ENCODE measurements at places on chromosomes 6 and 20.

- no peak overlapping the region for H3K4me3 ChIP-seq
- DNase-seq, result no peak
Observed at GRCh38 chr6:113824411-113824810, 32.7 kb upstream of the MARCKS start.

DNA sequence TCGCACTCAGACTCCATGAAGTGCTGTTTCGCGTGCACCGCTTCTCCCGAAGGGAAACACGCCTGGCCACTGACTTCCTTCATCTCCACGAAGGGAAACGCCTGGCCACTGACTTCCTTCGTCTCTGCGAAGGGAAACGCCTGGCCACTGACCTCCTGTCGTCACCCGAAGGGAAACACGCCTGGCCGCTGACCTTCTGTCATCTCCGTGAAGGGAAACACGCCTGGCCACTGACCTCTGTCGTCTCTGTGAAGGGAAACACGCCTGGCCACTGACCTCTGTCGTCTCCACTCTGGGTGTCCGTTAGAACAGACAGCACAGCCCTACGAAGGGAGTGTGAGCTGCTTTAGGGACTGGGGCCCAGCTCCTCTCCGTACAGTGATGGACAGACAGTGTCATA is 17.1 kb upstream of the ADRM1 start:
- no peak overlapping the region for H3K27ac ChIP-seq
- DNase-seq, result no peak
- no peaks in the 10 kb centered on the region for H3K4me1 ChIP-seq
- no peaks in the 10 kb centered on the region for H3K27me3 ChIP-seq
- peaks cover 24% of the 10 kb centered on the region for H3K36me3 ChIP-seq

DNA sequence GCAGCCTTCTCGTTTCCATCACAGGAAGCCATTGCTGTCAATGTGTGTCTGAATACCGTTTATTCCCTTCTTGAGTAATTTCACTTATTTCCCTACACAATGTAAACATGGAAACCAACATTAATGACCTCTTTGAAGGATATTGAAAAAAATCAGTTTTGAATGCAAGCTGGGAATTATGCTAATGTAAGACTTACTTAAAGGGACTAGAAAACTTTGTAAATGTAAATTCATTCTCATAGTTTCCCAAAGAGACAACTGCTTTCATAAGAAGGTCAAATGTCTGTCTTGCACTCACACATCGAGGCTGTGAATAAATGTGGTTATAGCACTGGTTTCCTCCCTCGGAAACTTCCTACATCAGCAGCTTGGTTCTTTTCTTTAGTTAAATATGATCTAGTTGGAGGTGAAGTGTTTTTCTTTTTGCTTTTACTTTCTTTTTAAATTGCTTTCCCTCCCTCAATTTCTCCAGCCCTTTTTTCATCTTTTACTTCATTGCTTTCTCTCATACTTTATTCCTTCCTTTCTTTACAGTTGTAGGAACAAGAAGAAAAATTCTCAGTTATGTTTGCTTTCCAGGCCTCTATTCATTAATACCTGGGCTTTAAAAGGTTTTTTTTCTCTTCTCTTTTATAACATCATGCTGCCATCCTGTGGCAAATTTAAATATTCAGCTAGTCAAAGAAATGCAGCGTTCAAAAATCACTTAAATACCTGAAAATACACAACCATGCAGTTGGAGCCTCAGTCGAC is 108.3 kb downstream of the TNFAIP3 start:
- no peak overlapping the region for H3K4me3 ChIP-seq
- H3K4me1 ChIP-seq, result peaks cover 13% of the 10 kb centered on the region
- no peaks in the 10 kb centered on the region for H3K27me3 ChIP-seq
- H3K36me3 ChIP-seq, result no peaks in the 10 kb centered on the region

GRCh38 chr6:144767051-144767450 is 481.9 kb downstream of the UTRN start:
- no peak overlapping the region for H3K27ac ChIP-seq
- no peak for DNase-seq
- no peak overlapping the region for H3K4me3 ChIP-seq
- H3K36me3 ChIP-seq, result peaks cover 20% of the 10 kb centered on the region
- no peaks in the 10 kb centered on the region for H3K27me3 ChIP-seq

GRCh38 chr20:31691646-31692275 is 30.9 kb downstream of the BCL2L1 start:
- no peak for DNase-seq
- peak overlapping the region; percentile 55 for H3K27ac ChIP-seq
- no peaks in the 10 kb centered on the region for H3K27me3 ChIP-seq
- H3K36me3 ChIP-seq, result peaks cover 20% of the 10 kb centered on the region
- no peak overlapping the region for H3K4me3 ChIP-seq

GRCh38 chr6:44222486-44223318 is 693 bp upstream of the SLC29A1 start:
- H3K4me1 ChIP-seq, result peaks cover 53% of the 10 kb centered on the region
- no peaks in the 10 kb centered on the region for H3K36me3 ChIP-seq
- H3K27ac ChIP-seq, result peak overlapping the region; percentile 30
- peaks cover 27% of the 10 kb centered on the region for H3K27me3 ChIP-seq

GRCh38 chr20:3382836-3383235 is 24.6 kb downstream of the DNAAF9 start:
- peaks cover 19% of the 10 kb centered on the region for H3K36me3 ChIP-seq
- no peak overlapping the region for H3K4me3 ChIP-seq
- no peak overlapping the region for H3K27ac ChIP-seq
- H3K27me3 ChIP-seq, result no peaks in the 10 kb centered on the region
- no peaks in the 10 kb centered on the region for H3K4me1 ChIP-seq

DNA sequence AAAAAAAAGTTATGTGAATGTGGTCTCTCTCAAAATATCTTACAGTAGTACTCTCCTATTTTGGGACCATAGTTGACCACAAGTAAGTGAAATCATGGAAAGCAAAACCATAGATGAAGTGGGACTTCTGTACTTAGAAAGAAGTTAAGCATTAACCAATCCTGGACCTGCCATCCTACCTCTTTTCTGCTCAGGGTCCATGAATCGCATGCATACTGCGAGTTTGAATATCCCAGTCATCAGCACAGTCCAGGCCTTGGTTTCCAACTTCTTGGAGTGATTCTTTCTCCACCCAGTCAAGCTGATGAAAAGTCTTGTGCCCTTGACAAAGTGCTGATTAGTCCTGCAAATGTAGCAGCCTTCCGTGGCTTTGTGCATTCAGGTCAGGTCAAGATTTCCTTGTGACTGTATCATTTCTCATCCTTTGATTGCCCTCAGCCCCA is 46.0 kb downstream of the RNF217 start:
- peaks cover 30% of the 10 kb centered on the region for H3K4me1 ChIP-seq
- no peak for DNase-seq

GRCh38 chr20:15395457-15395856 is 1058.0 kb upstream of the FLRT3 start:
- no peaks in the 10 kb centered on the region for H3K36me3 ChIP-seq
- H3K4me1 ChIP-seq, result peaks cover 5% of the 10 kb centered on the region
- no peak for DNase-seq
- H3K27ac ChIP-seq, result no peak overlapping the region
- H3K4me3 ChIP-seq, result no peak overlapping the region

DNA sequence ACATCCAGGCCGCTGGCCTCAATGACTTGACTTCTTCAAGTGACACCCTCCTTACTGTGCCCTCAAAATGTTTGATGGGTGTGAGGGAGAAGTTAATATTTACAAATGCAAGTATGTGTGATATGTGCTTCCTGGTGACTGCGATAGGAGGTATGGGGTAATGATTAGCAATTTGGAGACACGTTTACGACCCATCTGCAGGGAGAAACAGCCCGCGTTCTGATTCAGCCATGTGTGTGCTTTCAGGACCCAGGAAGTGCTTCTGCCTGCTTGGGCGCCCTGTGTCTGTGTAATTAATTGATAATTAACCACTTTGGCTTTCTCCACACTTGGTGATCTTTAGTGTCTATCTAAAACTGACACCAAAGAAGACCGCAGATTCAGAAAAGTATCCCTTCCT is 25.0 kb downstream of the SIRPA start:
- H3K36me3 ChIP-seq, result no peaks in the 10 kb centered on the region
- no peak for DNase-seq
- no peak overlapping the region for H3K27ac ChIP-seq
- no peaks in the 10 kb centered on the region for H3K4me1 ChIP-seq
- no peak overlapping the region for H3K4me3 ChIP-seq

GRCh38 chr6:77715588-77715987 is 62.7 kb downstream of the MEI4 start:
- H3K27me3 ChIP-seq, result no peaks in the 10 kb centered on the region
- no peaks in the 10 kb centered on the region for H3K4me1 ChIP-seq
- H3K27ac ChIP-seq, result no peak overlapping the region
- no peak for DNase-seq
- H3K36me3 ChIP-seq, result no peaks in the 10 kb centered on the region

- H3K27ac ChIP-seq, result no peak overlapping the region
- H3K36me3 ChIP-seq, result no peaks in the 10 kb centered on the region
- H3K27me3 ChIP-seq, result peaks cover 2% of the 10 kb centered on the region
- H3K4me3 ChIP-seq, result no peak overlapping the region
- no peaks in the 10 kb centered on the region for H3K4me1 ChIP-seq
- no peak for DNase-seq
Observed at GRCh38 chr20:61044499-61044898, 207.6 kb upstream of the CDH4 start.

- H3K4me3 ChIP-seq, result no peak overlapping the region
- peaks cover 22% of the 10 kb centered on the region for H3K4me1 ChIP-seq
- no peak for DNase-seq
- no peak overlapping the region for H3K27ac ChIP-seq
- H3K36me3 ChIP-seq, result no peaks in the 10 kb centered on the region
Observed at GRCh38 chr6:134750669-134751068, 199.2 kb downstream of the ALDH8A1 start.

GRCh38 chr6:169189686-169190085 is 64.0 kb downstream of the THBS2 start:
- DNase-seq, result no peak
- peaks cover 12% of the 10 kb centered on the region for H3K4me1 ChIP-seq
- H3K27me3 ChIP-seq, result no peaks in the 10 kb centered on the region
- no peaks in the 10 kb centered on the region for H3K36me3 ChIP-seq

DNA sequence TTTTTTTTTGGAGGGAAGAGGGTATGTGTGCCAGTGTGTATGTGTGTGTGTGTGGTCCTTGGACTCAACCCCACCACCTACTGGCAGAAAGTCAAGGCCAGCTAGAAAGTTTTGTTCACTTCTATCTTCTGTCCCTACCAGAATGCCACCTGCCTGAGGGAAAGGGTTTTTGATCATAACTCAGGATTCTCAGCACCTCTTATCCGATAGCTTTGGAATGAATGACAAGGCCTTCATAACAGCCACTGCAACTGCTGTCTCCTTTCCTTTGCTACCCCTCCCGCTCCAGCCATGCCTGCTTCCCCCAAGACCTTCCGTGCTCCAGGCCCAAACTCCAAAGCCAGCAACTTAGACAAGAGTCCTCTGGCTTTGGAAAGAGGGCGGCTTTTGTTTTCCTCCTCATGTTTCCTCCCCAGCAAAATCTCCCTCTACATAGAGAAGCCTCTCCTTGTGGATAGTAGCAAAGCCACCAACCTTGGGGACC is 18.7 kb downstream of the BTN3A1 start:
- H3K27me3 ChIP-seq, result peaks cover 2% of the 10 kb centered on the region
- DNase-seq, result no peak
- no peak overlapping the region for H3K4me3 ChIP-seq
- H3K4me1 ChIP-seq, result peaks cover 15% of the 10 kb centered on the region
- no peak overlapping the region for H3K27ac ChIP-seq
- peaks cover 24% of the 10 kb centered on the region for H3K36me3 ChIP-seq

DNA sequence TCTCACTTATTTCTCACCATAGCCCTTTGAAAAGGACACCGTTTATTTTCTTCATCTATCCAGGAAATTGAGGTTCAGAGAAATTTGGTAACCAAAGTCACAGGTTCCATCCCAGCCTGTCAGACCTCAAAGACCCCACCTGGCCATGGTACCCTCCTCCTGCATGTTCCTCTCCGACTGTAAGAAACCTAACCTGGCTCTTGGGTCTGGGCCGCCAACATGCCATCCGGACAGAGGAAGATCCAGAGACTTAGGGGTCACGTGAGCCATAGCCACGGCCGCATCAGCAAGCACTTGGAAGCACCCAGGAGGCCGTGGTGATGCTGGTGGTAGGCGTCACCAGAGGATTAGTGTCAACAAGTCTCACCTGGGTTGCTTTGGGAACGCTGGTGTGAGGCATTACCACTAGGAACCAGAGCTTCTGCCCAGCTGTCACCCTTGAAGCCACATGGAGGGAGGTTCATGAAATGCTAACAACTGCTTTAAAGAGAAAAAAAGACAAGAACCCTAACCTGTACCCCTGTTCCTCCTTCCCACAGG is 177.1 kb downstream of the EYA2 start:
- no peak overlapping the region for H3K27ac ChIP-seq
- H3K36me3 ChIP-seq, result peaks cover 28% of the 10 kb centered on the region
- no peak for DNase-seq
- no peak overlapping the region for H3K4me3 ChIP-seq
- no peaks in the 10 kb centered on the region for H3K27me3 ChIP-seq

DNA sequence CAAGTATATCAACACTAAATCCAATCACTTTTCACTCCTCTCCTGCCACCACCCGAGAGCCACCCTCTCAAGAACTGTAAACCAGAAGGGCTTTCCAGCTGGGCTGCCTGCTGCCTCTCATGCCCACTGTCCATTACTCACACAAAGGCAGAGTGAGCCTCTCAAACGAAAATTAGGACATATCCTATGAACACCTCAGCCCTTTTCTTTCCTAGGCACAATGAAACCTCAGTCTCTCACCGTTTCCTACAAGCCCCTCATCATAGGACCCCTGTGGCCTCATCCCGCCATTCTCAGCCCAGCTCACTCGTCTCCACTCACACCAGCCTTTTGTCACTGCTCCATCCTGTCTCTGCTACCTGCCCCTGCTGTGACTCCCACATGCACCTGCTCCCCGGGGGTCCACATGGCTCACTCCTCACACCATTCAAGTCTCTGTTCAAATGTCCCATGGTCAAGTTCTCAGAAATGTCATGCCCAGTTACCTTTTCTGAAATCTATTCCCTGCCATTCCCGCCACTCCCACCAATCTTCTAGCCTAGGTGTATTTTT is 7.4 kb downstream of the HLA-F start:
- no peak overlapping the region for H3K27ac ChIP-seq
- no peak overlapping the region for H3K4me3 ChIP-seq
- no peak for DNase-seq
- H3K27me3 ChIP-seq, result peaks cover 84% of the 10 kb centered on the region

DNA sequence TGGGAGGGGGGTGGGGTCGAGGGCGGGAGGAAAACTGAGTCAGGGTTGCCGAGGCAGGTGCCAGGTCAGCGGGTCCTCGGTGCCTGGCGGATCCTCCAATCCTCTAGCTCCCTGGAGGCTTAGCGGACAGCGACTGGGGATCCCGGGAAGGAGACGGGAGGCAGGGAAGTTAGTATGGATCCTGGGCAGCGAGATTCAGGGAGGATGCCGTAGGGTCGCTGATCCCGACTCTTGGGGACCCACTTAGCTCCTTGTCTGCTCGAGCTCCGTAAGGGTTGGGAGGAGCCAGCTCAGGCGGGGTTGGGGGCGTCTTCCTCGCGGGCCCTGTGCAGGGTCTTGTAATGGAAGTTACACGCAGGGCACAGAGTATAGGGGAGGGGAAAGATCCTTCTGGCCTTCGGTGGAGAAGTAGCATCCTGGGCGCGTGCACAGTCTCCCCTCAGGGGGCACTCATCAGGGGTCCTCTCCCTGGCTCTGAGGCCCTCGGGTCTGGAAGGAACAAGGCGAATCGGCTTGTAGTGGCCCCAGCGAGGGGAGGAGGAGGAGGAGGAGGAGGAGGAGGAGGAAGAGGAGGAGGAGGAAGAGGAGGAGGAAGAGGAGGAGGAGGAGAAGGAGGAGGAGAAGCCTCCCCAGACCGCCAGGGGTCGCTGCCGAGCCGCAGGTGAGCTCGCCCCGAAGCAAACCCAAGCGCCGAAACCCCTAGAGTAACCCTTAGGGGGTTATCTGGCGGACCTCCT is 6.4 kb upstream of the SLC12A5 start:
- no peak overlapping the region for H3K27ac ChIP-seq
- DNase-seq, result peak; percentile 75
- H3K27me3 ChIP-seq, result peaks cover 66% of the 10 kb centered on the region
- peak overlapping the region; percentile 81 for H3K4me3 ChIP-seq

GRCh38 chr20:3164043-3164762 is 4.5 kb upstream of the FASTKD5 start:
- H3K4me3 ChIP-seq, result no peak overlapping the region
- DNase-seq, result no peak
- peaks cover 9% of the 10 kb centered on the region for H3K27me3 ChIP-seq
